CD8-positive, alpha-beta memory T cell (primary cell): ENCODE measurements at places on chromosomes 2 and 18.

GRCh38 chr2:25310965-25311864 lies 30.5 kb downstream of the DNMT3A start:
- no peak for DNase-seq
- H3K4me3 ChIP-seq, result no peak overlapping the region
- no peaks in the 10 kb centered on the region for H3K27me3 ChIP-seq
- H3K4me1 ChIP-seq, result peaks cover 82% of the 10 kb centered on the region
- H3K27ac ChIP-seq, result no peak overlapping the region
- H3K36me3 ChIP-seq, result peaks cover 14% of the 10 kb centered on the region

DNA sequence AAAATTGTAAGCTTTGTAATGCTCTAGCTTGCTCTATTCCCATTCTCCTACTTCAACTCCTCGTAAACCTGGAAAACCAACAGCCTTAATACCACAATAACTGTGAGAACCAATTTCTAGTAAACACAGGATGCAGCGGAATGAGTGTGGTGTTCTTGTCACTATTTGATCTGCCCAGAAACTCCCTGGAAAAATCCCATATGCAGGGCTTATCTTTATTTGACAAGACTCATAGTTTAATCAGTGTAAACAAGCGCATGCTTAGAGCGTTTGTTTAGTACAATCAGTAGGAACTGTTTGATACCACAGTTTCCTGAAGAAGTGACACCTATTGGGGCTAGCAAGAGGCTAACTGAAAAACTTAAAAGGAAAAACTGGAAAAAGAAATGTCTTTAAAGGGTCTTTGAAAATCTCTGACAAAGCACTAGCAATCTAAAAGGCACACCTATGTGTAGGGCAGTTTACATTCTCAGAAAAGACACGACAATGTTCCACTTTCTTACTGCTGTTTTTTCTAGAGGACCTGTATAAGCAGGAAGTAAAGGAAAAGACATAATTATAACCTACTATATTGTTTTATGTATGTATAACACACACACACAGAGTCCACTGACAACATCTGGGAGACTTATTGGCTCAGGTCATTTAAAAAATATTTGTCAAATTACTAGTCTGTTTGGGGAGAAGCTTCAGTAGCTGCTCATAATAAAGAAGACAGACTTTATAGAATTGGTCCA lies 241.4 kb upstream of the KLHL14 start:
- no peak overlapping the region for H3K27ac ChIP-seq
- no peaks in the 10 kb centered on the region for H3K27me3 ChIP-seq
- H3K36me3 ChIP-seq, result no peaks in the 10 kb centered on the region
- DNase-seq, result no peak
- no peak overlapping the region for H3K4me3 ChIP-seq

- no peaks in the 10 kb centered on the region for H3K27me3 ChIP-seq
- H3K4me1 ChIP-seq, result no peaks in the 10 kb centered on the region
These were observed 59.5 kb downstream of the TTN start for GRCh38 chr2:178747767-178748166.

GRCh38 chr2:17497718-17498117 lies 20.5 kb downstream of the RAD51AP2 start:
- no peak overlapping the region for H3K27ac ChIP-seq
- no peaks in the 10 kb centered on the region for H3K27me3 ChIP-seq

DNA sequence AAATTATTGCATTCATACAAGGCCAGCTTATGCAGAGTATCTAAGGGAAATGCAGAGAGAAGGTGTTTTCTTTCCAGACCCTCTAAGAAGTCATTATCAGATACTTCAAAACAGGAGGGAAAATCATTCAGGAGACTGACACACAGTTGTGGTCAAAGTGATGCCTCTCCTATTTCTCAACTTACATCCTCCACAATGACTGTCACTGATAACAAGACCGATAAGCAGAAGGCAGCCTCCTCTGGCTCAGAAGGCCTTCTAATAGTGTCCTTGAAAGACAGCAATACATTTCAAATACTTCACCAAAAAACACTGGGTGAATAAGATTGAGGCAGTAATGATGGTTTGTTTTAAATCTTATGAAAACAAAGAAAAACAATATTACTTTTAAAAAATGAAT lies 199.7 kb downstream of the PIEZO2 start:
- no peak for DNase-seq
- H3K4me3 ChIP-seq, result no peak overlapping the region
- no peaks in the 10 kb centered on the region for H3K4me1 ChIP-seq
- H3K27ac ChIP-seq, result no peak overlapping the region
- H3K36me3 ChIP-seq, result no peaks in the 10 kb centered on the region
- no peaks in the 10 kb centered on the region for H3K27me3 ChIP-seq
